ENCODE measurements at places on chromosomes 13 and 19.
A peak's percentile ranks its signal among the peaks of the same experiment; 100 is the strongest.

DNA sequence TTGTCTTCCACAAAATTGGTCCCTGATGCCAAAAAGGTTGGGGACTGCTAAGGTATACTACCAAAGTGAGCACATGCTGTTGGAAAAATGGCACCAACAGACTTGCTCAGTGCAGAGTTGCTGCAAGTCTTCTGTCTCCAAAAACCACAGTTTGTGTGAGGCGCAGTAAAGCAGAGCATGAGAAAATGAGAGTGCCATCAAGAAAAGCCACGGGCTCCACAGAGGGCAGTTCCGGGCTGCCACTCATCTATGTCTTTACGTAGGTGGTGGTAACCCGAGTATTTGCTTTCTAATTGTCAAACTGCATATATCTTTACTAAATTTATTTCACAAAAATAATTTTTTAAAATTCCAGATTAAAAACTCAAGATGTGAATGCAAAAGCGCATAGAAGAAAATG lies 123.8 kb downstream of the RNF17 start:
- DNase-seq = no peak

DNA sequence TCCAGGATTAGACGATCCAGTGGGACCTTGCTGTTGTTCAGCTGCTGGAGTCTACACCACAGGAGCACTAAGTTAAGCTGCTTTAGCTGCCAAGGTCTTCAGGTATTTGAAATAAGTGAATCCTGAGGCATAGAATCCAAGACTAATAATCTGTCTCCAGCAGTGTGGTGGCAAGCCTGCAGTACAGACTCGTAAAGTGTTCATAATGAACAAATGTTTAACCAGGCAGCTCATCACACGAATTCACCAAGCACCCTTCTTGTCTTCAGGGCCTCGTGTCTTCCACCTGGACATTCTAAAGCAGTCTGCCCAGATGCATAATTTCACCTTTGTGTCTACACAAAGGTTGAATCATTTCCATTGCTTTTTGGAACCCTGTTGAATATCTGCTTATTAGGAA lies 5.3 kb downstream of the ATP11A start:
- no peak for DNase-seq

DNA sequence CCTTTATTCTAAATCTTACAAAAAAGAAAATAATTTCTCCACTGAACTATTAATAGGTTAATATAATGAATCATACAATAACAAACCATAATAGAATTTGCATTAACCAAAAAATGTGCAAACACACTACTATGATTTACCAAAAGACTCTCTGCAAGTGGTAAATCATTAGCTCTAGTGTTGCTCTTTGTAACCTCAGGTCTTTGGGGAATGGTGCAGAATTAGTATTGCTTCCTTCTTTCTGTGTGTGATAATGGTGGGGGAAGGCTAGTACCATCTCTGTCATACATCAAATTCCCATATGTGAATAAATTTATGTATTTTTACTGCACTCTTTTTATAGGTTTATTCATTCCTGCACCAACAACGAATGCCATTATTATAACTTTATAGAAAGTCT lies 105.1 kb downstream of the COG6 start:
- no peak for DNase-seq

- DNase-seq = no peak
These were observed 30.4 kb upstream of the SPATA13 start for GRCh38 chr13:24129914-24130774.

DNA sequence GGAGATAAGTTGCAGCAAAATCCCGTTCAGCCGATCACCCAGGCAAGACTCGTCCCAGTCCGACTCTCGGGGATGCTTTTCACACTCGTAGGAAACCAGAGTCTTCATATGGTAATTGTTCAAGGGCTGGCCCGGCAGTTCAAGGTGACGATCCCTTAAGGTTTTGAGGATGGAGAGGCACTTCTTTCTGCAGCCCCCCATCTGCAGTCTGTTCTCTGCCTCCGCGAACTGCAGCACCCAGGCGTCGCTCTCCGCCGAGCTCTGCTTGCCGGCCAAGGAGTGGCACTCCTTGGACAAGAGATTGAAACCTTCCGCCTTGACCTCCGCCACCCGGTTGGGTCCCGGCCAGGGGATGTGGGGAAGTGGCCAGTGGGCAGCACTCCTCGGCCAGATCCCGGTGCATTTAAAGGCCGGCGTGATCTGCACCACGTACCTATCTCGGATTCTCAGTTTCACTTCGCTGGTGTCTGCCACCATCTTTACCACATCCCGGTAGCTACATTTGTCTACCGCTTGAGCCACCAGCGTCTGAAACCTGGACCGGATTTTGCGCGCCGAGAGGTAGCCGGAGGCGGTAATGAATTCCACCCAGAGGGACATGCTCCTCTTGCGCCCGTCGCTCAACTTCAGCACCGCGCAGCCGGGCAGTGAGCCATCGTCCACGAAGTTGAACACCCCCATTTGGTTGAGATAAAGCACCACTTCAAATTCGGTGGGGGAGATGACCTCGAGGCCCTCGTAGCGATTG lies 1.1 kb downstream of the MAB21L1 start:
- no peak for DNase-seq

GRCh38 chr13:98089246-98089645 lies 53.6 kb upstream of the FARP1 start:
- no peak for DNase-seq

DNA sequence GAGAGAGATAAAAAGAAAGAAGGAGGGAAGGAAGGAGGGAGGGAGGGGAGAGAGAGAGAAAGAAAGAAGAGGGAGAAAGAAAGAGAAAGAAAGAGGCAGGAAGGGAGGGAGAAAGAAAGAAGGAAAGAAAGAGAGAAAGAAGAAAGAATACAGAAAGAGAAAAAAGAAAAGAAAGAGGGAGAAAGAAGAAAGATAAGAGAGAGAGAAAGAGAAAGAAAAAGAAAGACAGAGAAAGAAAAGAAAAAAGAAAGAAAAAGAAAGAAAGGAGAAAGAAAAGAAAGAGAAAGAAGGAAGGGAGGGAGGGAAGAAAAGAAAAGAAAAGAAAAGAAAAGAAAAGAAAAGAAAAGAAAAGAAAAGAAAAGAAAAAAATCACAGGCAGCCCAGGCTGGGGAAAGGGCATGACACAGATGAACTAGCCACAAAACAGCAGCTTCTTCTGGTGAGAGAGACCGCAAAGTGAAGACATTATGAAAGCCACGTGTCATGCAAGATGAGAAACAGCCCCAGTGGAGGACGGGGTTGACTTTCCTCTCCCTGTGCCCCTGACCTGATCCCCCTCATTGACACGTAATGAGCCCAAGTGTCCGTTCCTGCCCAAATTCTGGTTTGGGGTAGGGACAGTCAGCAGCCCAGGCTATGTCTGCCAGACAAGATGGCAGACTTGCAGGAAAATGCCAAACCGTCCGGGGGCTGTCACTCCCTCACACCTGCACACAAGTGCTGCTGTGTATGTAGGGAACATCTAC lies 102.1 kb downstream of the INSR start:
- peak; percentile 21 for DNase-seq

DNA sequence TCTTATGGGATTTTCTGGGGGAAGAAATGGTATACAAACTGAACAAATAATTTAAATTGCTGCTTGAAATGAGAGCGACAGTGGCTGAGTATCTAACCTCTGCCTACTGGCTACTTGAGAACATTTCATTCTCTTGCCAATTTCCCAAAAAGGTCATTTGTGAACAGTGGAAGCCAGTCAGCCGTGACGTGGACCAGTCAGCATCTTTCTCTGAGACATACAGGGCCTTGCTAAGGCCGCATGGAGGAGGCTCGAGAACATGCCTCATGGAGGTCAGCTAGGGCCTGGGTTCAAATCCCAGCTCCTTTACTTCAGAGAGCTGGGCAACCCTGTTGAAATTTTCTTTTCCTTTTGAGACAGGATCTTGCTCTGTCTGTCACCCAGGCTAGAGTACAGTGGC lies 20.3 kb downstream of the ZC3H4 start:
- no peak for DNase-seq

DNA sequence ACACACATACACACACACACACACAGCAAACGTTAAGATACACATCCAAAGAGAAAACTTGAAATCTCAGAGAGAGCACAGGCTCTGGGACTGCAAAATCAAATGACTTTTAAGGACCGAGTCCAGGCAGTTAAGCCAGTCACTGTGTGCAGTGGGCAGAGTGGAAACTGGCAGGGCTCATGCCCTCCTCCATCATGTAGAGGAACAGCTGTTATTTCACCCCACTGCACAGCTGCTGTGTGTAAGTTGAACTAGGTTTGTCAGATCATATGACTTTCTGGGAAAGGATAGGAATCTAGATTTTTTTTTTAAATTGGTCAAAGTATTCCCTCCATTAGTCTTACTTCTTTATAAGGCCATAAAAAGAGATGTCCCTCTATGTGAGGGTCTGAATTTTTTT lies 1002.1 kb downstream of the UQCRFS1 start:
- DNase-seq = no peak

GRCh38 chr19:14428882-14429416 lies 4.2 kb upstream of the PKN1 start:
- DNase-seq = no peak

GRCh38 chr13:32745509-32745908 lies 159.3 kb downstream of the PDS5B start:
- DNase-seq = no peak

- no peak for DNase-seq
These were observed 237.7 kb upstream of the DACH1 start for GRCh38 chr13:72104656-72105180.

GRCh38 chr13:109666656-109667055 lies 119.7 kb downstream of the IRS2 start:
- no peak for DNase-seq

- DNase-seq = no peak
These were observed 16.5 kb downstream of the VSTM2B start for GRCh38 chr19:29542327-29542726.

DNA sequence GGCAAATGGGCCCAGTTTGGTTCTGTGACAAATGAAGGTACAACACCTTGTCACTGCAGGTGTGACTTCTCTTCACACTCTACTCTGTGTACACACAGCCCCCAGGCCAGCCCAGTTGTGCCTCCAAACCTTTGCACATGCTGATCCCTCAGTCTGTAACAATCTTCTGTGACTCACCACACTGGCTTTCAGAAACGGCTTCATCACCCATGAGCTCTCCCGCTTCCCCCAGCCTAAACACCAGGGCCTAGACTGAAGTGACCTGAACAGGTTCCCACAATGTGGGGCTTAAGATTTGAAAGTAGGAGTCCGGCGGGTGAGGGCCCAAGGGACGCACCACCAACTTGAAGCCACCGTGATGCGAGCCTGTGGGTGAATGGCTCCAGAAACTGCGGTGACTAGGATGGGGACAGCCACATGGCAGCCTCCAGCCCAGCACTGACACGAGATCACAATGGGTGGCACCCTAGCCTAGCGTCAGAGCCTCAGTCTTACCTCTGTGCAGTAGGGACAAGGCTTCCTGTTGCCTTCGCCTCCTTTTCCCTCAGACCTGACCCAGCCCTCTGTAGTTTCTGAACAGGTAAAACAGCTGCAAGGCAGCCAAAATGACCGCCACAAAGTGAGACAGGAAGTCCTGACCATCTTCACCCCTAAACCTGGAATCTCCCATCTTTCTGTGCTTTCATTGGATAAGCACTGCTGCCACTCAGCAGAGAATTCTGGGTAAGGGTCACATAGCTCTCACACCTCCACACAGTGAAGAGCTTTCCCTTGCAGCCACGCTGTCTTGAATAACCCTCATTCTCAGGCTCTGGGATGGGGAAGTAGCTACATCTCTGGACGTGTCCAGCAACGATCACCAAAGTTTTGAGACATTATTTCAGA lies 34.2 kb upstream of the ZNF599 start:
- DNase-seq = no peak

DNA sequence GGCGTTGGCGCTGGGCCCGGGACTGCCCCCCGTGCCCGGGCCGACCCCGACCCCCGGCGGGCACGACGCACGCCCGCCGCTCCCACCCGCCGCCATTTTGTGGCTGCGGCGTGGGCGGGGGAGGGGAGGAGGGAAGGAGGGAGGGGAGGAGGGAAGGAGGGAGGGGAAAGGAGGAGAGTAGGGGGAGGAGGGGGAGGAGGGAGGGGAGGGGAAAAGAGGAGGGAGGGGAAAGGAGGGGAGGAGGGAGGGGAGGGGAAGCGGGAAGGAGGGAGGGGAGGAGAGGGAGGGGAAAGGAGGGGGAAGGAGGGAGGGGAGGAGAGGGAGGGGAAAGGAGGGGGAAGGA lies at the start of gene BTBD2:
Gene BTBD2, minus strand, starts transcription at position 107 of the 343 bp plus-strand sequence. Its CDS starts 11 bp downstream, at position 96.
- DNase-seq = peak; percentile 42

GRCh38 chr19:10828981-10829821 lies 6.8 kb downstream of the TMED1 start:
- no peak for DNase-seq

DNA sequence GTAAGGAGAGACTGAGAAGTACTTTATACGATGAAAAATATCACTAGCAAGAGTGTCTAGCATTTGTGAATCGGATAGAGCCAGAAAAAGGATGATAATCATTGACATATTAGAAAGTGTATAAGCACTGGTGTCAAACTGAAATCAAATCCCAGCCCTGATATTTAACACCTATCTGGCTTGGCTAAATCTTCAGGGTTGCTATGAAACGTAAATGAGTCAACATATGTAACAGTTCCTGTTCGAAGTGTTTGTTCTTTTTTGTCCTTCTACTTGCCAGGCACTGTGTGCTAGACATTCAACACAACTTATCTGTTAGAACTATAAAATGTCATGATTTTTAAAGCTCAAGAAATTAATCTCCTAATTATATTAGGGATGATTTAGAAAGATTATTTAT lies 40.8 kb downstream of the SERPINE3 start:
- no peak for DNase-seq

DNA sequence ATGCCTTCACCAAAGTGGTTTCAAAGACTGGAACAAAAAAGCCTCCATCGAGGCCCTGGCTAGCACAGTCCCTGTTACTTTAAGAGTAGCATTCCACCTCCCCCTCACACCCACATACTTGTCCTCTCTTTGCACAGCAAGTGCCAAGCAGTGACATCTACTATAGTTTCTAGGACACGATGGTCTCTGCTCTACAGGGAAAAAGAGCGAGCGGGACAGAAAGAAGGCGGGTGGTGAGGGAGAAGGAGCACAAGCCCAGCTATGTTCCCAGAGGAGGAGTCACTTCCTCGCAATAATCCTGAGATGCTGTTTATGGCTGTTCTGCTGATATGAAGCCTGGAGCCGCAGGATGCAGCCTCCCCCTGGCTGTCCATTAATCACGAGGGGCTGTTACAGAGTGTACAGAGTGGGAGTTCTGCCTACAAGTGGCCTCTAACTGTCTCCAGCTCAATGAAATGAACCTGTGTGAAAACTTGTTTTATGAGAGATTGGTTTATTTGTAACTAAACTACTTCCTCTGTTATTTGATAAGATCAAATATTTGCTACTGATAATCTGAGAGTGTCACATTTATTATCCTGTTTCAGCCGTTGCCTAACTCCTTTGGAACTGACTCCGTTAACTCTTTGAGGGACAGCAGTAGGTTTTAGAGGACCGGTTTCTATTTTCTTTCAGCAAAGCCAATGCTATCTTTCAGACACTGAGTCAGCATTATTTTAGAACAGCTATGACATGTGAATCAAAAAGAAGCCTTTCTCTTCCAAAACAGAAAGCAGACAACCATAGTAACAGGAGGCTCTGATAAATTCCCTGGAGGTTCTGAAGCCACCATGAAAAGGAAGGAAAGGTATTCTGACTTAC lies 208.0 kb downstream of the SPRY2 start:
- no peak for DNase-seq

GRCh38 chr19:18478545-18479311 lies 40.8 kb upstream of the ISYNA1 start:
- no peak for DNase-seq

GRCh38 chr19:57558525-57558924 lies 1.1 kb downstream of the ZNF550 start:
- DNase-seq = no peak

Measured in activated CD8-positive, alpha-beta memory T cell treated with anti-CD3 and anti-CD28 coated beads for 1 hour (primary cell).